GM19239 (cell line): ENCODE measurements at places on chromosomes 3 and 15.

- DNase-seq: no peak
Measured at GRCh38 chr3:194043516-194043915, 92.4 kb upstream of the HES1 start.

GRCh38 chr3:158097081-158097592 lies 9.1 kb downstream of the SHOX2 start:
- no peak for DNase-seq

DNA sequence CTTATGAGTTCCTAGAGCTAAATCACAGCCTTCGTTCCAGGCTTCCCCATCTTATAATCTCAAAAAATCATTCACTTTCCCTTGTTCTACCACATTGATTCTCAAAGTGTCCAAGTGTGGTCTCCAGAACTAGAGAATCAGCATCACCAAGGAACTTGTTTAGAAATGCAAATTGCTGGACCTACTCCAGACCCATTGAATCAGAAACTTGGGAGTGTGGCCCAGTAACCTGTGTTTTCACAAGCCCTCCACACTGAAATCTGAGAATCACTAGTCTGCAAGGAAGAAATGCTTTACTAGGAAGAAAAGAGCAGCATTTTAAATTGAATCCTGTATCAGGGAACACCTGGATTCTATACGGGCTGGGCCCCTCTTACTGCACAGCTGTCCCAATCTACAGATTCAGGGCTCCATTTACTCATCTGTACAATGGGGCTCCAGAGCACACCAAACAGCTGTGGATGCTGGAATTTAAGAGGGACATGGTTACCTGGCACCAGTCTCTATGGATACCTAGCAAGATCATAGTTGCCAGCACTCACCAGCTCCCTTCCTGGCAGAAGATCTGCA lies 3.9 kb downstream of the MEGF11 start:
- no peak for DNase-seq

- no peak for DNase-seq
Measured at GRCh38 chr3:61264281-61264680, 13.0 kb upstream of the FHIT start.

DNA sequence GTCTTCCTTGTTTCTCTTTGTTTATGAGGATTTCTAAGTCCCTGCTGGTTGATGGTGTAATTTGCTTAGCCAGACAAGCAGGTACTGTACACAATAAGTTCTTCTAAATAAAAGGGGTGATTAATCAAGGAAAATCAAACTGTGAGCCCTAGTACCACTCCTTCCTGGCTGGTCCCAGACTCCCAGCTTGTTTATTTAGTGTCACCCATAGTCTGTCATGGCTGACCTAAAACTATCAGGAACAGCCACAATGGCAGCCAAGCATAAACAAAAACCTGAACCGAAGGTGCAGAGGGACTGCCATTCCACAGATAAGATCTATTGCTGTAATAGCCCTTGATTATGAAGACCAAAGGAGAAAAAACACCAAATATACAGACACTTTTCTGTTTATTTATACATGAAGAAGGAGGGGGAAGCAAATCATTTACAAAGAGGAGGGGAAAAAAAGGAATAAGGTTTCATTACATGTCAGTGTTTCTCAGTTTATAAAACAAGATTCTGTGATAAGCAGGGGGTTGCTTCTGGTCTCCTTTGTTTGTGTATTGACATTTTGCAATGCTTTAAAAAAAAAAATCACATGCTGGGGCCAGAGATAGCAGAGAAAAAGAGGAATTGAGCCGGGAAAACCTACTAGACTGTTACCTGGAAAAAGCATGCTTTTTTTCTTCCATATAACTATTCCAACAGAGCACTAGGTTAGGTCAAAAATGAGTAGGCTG lies 182.4 kb upstream of the DPH6 start:
- DNase-seq: no peak

- DNase-seq: no peak
Measured at GRCh38 chr3:44468572-44469520, 8.6 kb downstream of the ZNF445 start.

- DNase-seq: no peak
Measured at GRCh38 chr3:14393440-14394106, 8.8 kb upstream of the SLC6A6 start.

- no peak for DNase-seq
Measured at GRCh38 chr15:37075777-37076176, 24.6 kb downstream of the MEIS2 start.

DNA sequence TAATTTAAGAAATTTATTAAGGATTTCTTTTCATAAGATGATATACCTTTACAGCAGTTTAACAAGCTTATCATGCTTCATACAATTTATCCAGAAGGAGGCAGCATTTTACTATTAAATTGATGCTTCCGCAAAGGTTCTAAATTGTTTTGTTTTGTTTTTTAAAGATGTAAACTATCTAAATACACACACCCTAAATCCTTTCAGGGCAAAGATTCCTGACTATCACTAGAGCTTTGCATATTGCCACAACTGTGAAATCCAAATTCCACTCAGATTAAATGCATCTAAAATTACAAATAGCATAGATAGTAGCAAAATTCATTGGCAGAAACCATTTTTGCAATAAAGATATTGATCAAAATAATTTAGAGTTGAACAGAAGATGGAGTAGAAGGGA lies 44.5 kb upstream of the CCNL1 start:
- DNase-seq: no peak

- DNase-seq: no peak
Measured at GRCh38 chr3:155387571-155387970, 94.1 kb upstream of the STRIT1 start.

GRCh38 chr3:24253336-24253735 lies 241.3 kb downstream of the THRB start:
- no peak for DNase-seq

DNA sequence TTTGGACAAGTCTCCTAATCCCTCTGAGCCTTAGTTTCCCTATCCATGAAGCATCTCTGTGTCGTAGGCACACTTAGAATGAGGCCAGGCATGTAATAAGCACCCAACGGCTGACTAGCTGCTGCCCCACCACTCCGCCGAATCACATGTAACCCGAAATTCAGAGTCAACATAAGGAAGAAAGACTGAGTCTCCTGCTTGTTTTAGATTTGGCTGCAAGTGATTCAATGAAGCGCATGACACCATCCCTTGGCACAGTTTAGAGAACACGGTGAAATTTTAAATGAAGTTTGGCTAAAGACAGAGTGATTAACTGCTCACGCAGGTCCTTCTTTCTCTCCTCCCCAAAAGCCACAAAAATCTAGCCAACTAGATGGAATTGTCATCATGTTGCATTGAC lies 279.2 kb downstream of the TLE3 start:
- DNase-seq: no peak
